Uterus (tissue), 4 donors: ENCODE measurements at places on chromosomes 3 and 15. TPM values are rescaled to one million over a fixed set of nuclear protein-coding genes. Genes with fewer than 3 reads are reported as not detected.

The CYP8B1 gene
- not detected for total RNA-seq

The SOX2 gene
- total RNA-seq, result 0.35 TPM

The DUOXA1 gene
- total RNA-seq, result not detected

The TRNT1 gene
- 13.8 TPM for total RNA-seq

The PPP1R14D gene
- not detected for total RNA-seq

The CCR4 gene
- total RNA-seq, result 0.35 TPM

The IQCF5 gene
- not detected for total RNA-seq

The WDR93 gene
- not detected for total RNA-seq

DNA sequence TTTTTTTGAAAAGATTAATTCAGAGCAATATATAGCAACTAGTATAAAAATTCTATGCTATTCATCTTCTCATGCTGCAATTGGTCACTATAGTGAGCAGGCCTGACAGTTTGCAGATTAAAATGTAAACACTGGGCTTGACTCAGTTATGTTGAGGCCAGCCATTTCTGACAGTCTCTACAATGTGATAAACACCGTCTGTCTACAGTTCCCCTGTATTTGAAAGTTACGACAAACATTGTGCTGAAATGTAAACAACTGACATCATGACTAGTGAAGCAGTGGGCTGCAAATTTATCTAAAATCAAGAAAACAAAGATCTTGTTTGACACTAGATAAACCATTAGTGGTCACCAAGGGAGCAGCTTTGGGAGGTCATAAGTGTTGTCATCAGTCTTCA lies 197.4 kb downstream of the ISL2 start:
- no peaks in the 10 kb centered on the region for H3K4me1 ChIP-seq
- H3K36me3 ChIP-seq, result no peaks in the 10 kb centered on the region
- H3K4me3 ChIP-seq, result no peak overlapping the region
- H3K27ac ChIP-seq, result no peak overlapping the region

DNA sequence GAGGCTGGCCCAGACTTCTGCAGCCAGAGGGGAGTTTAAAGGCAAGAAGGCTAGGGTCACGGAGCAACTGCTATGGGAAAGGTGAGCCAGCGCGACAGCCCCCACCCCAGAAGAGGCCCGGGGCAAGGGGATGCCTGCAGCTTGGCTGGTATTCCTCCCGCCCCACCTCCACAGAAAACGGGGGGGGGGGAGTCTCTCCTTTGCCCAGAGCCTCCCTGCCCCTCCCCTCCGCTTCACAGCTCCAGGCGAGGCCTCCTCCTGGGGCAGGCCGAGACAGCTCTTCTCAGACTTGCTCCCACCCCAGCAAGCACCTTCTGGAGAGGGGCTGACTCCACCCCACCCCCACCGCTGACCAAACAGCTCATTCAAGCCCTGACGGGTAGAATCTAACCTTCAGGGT lies 13.4 kb downstream of the ANP32A start:
- H3K27me3 ChIP-seq, result no peaks in the 10 kb centered on the region

DNA sequence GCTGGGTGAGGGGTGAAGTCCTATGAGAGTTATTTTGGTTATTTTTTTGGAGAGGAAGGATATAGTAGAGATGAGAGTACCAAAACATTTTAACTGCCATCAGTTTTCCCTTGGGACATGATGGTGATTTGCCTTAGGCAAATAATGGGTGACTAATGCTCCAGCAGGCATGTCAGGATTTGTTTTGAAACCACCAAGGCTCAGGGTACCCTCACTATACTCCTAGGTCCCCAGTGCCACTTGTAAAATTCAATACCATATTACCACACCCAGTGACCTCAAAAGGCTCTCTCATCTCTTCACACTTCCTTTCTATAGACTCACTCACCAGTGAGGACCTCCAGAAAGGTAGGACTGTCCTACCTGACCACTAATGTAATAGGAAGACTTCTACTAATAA lies 83.6 kb downstream of the WDR72 start:
- H3K4me1 ChIP-seq, result no peaks in the 10 kb centered on the region
- H3K4me3 ChIP-seq, result no peak overlapping the region
- DNase-seq, result no peak
- no peaks in the 10 kb centered on the region for H3K36me3 ChIP-seq
- H3K27ac ChIP-seq, result no peak overlapping the region

DNA sequence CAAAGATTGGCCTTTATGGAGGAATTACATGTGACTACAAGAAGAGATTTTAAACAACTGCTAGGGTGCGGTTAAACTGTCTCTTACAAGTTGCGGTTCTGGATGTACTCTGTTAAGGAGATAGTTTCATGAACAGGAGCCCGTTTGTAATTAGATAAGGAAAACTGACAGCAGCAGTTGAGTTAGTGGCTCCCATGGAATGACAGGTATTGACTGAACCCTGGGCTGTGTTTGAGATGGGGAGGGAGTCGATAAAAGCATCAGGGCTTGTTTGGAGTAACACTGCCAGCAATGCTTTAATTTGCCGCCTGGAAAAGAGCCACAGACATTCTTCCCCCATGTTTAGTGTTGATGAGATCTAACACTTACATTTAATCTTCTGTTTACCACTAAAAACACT lies 139.9 kb downstream of the ROBO2 start:
- H3K27ac ChIP-seq, result no peak overlapping the region
- no peaks in the 10 kb centered on the region for H3K27me3 ChIP-seq
- no peaks in the 10 kb centered on the region for H3K36me3 ChIP-seq
- no peak overlapping the region for H3K4me3 ChIP-seq

DNA sequence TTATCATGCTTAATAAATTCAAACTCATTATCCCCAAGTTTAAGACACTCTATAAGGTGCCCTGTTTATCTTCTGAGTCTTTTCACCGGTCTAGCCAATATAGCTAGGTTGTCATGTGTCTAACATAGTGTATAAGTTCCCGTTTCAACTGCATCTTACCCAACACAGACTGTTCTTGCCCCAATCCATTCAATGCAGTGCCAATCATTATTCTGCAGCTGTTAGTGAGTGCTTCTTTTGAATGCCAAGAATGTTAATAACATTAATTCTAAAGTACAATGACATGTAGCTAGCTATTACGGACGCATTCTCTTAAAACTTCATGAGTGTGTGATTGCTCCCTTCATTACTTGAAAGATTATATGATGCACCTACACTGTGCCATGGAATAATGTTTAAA lies 646.4 kb upstream of the NR2F2 start:
- no peak overlapping the region for H3K27ac ChIP-seq
- H3K27me3 ChIP-seq, result no peaks in the 10 kb centered on the region
- DNase-seq, result no peak
- H3K4me3 ChIP-seq, result no peak overlapping the region
- H3K36me3 ChIP-seq, result no peaks in the 10 kb centered on the region
- H3K4me1 ChIP-seq, result no peaks in the 10 kb centered on the region

GRCh38 chr15:68578175-68578979 lies 416 bp upstream of the CORO2B start:
- peak overlapping the region; percentile 75 for H3K27ac ChIP-seq
- peak overlapping the region; percentile 32 for H3K4me3 ChIP-seq
- DNase-seq, result peak; percentile 86
- no peaks in the 10 kb centered on the region for H3K4me1 ChIP-seq
- no peaks in the 10 kb centered on the region for H3K27me3 ChIP-seq

DNA sequence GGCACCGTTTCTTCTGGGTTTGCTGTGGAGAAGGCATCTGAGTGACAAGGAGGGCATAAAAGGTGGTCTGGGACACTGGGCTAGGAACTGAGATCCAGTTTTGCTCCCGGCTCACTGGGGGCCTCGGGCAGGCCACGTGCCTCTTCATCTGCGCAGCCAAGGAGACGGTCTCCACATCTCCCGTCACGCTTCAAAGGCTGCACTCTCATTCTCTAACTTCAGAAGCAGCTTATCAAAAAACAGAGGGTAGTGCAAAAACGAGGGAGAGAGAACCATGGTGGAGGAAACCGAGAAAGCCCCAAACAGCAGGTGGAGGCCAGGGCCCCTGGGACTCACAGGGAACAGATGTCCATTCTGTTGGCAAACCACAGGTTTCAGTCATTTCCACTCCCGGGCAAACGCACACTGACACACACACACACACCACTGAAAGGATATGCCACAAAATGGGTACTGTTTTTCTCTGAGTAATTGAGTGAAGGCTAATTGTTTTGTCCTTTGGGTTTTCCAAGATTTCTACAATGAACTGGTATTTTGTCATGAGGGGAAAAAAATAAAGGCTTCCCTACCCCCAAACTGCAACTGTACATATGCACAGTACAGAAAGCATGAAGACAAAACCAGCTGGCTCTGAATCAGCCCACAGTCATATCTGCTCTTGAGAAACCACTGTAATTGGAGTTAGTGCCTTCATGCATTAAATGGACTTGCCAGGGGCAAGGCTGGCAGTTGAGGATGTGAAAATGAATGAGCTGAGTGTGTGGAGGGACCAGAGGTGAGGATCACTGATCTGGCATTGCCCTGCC lies 71.9 kb downstream of the MGLL start:
- H3K4me1 ChIP-seq, result no peaks in the 10 kb centered on the region
- no peaks in the 10 kb centered on the region for H3K36me3 ChIP-seq
- H3K27ac ChIP-seq, result no peak overlapping the region

DNA sequence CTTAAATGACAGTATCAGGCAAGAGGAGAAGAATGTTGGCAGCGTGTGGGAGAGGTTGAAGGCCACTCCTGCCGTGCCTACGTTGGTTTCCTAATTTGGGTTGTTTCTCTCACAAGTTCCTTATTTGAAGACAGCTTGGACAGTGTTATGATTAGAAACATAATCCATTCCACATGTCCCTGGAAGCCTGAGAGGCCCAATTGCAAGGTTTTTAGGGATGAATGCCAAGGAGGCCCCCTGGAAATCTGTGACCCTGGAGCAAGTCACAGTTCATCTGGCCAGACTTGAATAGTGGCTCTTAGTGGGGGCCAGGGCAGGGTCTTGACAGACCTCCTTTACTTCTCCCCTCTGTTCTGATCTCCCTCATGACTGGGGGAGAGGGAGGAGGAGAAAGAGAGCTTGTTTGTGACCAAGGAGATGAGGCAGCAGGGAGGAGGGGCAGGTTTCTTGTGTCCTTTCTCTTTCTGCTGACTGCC lies 584.4 kb upstream of the TBL1XR1 start:
- H3K27me3 ChIP-seq, result no peaks in the 10 kb centered on the region
- H3K27ac ChIP-seq, result peak overlapping the region; percentile 72
- no peaks in the 10 kb centered on the region for H3K4me1 ChIP-seq
- H3K4me3 ChIP-seq, result no peak overlapping the region
- no peaks in the 10 kb centered on the region for H3K36me3 ChIP-seq
- DNase-seq, result peak; percentile 74

GRCh38 chr3:196641333-196642054 lies 2.0 kb downstream of the NRROS start:
- no peak for DNase-seq
- H3K27me3 ChIP-seq, result no peaks in the 10 kb centered on the region

- no peak overlapping the region for H3K4me3 ChIP-seq
- no peaks in the 10 kb centered on the region for H3K4me1 ChIP-seq
- no peaks in the 10 kb centered on the region for H3K36me3 ChIP-seq
- H3K27me3 ChIP-seq, result no peaks in the 10 kb centered on the region
Measured at GRCh38 chr3:15903164-15903563, 105.4 kb upstream of the ANKRD28 start.

DNA sequence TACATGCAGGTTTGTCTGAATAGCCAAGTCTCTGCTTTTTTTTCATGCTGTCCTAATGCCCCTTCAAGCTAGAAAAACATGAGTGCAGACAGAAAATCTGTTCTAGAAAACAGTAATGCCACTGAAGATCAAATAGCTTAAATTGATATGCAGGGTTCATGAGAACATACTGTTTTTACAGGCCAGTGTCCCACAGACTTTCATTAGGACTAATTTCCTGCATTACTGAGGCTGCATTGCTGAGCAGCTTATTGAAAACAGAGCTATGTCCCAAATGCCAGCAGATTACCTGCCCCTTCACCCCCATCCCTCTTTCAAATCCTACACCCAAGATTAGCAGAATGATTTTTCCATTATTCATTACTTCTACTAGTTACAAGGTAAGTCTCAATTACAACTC lies 665 bp downstream of the TM4SF18 start:
- no peaks in the 10 kb centered on the region for H3K36me3 ChIP-seq
- DNase-seq, result no peak
- H3K27me3 ChIP-seq, result no peaks in the 10 kb centered on the region
- H3K4me1 ChIP-seq, result no peaks in the 10 kb centered on the region
- H3K4me3 ChIP-seq, result peak overlapping the region; percentile 6

DNA sequence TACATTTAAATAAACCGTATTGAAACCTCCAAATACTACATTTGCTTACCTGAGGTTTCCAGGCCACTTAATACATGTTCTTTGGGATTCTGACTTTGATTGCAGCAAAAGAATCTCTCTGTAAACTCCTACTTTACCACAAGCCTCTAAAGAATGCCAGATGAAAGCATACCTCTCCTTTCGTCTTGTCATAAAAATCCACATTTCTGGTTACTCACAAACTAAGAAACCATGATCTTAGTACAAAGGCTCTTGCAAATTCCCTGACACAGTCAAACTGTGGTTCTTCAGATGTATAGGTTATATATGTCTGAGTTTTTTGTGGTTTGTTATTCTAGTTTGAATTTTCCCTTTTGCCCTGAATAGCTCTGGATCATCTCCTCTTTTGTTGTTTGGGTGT lies 188.4 kb downstream of the RAP2B start:
- H3K27me3 ChIP-seq, result no peaks in the 10 kb centered on the region
- no peak for DNase-seq
- H3K4me3 ChIP-seq, result no peak overlapping the region
- no peaks in the 10 kb centered on the region for H3K4me1 ChIP-seq
- H3K36me3 ChIP-seq, result no peaks in the 10 kb centered on the region
- no peak overlapping the region for H3K27ac ChIP-seq

DNA sequence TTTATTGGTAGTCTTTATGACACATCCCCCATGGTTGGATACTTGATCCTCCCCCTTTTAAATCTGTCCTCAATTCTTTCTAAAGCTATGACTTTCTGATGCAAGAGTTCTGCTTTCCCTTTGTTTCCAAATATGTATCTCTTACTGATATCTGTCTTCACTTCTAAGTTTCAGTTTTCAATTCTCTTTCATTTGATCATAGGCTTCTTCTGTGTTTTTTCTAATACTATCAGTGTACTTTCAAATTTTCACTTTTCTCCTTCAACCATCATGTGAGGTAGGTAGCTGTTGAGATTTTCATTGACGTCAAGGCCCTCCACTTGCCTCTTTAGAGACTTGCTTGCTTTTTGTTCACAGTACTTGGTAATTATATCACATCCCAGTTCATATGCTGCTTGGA lies 436.5 kb downstream of the CNTN4 start:
- no peak for DNase-seq
- H3K4me3 ChIP-seq, result no peak overlapping the region
- H3K4me1 ChIP-seq, result no peaks in the 10 kb centered on the region
- no peaks in the 10 kb centered on the region for H3K27me3 ChIP-seq

GRCh38 chr3:10518506-10519150 lies 13.2 kb upstream of the ATP2B2 start:
- H3K36me3 ChIP-seq, result no peaks in the 10 kb centered on the region
- H3K4me1 ChIP-seq, result no peaks in the 10 kb centered on the region
- DNase-seq, result peak; percentile 15
- no peak overlapping the region for H3K4me3 ChIP-seq
- no peaks in the 10 kb centered on the region for H3K27me3 ChIP-seq

- DNase-seq, result peak; percentile 16
- no peaks in the 10 kb centered on the region for H3K27me3 ChIP-seq
- no peaks in the 10 kb centered on the region for H3K36me3 ChIP-seq
- no peak overlapping the region for H3K27ac ChIP-seq
- no peaks in the 10 kb centered on the region for H3K4me1 ChIP-seq
Measured at GRCh38 chr3:161914703-161915417, 418.3 kb downstream of the OTOL1 start.
